Coronary artery (tissue), 2 donors: ENCODE measurements at places on chromosomes 7 and 10.

DNA sequence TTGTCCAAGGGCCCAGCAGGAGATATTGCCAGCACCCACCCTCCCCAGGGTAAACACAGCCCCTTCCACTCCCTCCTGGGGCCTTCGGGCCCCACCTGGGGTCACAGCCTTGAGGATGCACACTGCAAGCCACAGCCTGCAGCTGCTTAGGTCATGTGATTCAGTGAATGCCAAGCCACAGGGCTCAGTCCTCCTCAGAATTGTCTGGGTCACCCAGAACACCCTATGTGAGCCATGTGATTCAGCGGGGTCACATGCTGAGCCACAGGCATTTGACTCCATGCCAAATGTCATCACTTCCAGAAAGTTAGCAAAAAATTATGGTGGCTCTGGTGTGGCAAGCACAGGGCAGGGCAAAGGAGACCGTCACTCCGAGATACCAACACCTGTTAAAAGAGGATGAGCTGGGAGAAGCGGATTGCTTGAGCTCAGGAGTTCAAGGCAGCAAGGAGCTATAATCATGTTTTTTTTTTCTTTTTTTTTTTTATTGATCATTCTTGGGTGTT is 17.2 kb upstream of the PSAP start:
- no peak for DNase-seq

DNA sequence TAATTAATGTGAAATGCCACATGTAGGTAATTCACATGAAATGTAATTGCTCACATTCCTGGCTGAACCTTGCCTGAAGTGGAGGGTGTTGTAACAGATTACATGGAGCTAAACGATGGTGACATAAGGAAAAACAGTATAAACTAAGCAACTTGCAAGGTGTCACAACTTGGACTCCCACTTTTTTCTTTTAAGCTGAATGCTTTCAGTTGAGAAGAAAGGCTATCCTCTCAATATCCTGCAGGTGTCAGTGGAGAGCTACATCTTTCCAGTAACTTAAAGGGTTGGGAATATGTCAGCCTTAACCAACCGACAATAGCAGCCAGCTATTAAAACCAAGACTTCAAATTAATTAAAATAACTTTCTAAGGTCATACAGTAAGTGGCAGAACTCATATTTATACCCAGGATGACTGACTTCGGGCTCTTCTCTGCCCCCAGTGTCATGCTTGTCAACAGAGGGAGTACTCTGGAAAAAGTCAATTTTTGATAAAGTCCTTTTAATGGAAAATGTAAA is 33.7 kb downstream of the NRBF2 start:
- DNase-seq: no peak

GRCh38 chr10:127715249-127715648 is 21.7 kb upstream of the FOXI2 start:
- DNase-seq: no peak

DNA sequence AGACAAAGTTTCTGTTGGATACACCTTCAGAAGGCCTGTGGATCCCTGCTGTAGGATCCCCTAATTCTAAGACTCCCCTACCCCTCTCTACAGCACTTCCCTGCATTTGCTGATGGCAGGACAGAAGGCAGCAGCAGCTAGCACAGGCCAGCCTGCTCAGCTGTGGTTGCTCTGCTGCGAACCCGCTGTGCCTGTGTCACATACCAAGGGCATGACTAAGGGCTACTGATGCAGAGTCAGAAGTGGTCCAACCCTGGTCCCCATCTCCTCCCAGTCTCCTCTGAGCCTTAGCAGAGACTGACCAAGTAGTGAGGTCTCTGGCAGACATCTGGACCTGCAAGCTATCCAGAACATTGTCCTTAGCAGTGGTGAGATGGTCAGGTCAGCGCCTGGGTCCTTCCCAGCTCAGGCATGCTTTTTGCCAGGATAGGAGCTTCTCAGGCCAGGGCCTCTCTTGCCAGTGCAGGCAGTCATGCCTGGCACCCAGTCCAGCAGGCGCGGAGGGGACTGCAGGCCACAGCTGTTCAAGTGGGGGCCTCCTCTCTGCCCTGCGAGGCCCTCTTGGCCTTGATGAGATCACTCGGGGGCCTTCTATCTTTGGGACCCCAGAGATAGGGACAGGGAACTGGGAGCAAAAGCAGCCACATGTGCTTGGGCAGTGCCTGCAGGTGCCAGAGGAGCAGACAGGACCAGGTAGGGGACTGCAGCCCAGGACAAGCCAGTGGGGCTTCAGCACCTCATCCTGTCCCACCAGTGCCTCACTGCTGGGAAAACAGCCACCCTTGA is 146.4 kb downstream of the ZNF248 start:
- no peak for DNase-seq

- DNase-seq: no peak
These were observed 75.6 kb downstream of the CCDC6 start for GRCh38 chr10:59830601-59831259.

- DNase-seq: no peak
These were observed 33.6 kb downstream of the AOAH start for GRCh38 chr7:36690514-36691187.

- no peak for DNase-seq
These were observed 47.0 kb downstream of the SPAM1 start for GRCh38 chr7:123972045-123972444.

DNA sequence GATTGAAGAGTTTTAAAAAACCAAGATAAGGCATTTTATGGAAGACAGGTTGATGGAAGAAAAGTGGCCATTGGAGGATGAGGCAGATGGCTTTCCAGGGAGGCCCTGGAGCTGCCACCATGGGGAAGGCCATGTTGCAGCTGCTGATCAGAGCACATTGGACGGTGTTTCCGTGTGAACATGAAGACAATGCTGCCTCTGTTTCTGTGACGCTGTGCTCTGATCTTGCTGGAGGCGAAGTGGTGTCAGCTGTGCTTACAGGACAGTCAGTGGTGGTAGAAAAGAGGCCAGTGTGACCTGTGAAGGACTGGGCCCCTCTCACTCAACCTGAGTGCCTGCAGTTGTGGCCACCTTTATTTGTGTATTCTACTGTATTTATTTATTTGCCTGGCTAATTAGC is 132.9 kb downstream of the FAM204A start:
- DNase-seq: no peak

GRCh38 chr7:131574741-131575140 is 18.3 kb upstream of the PODXL start:
- no peak for DNase-seq

GRCh38 chr10:35459449-35459847 is 123.1 kb downstream of the CCNY start:
- no peak for DNase-seq

DNA sequence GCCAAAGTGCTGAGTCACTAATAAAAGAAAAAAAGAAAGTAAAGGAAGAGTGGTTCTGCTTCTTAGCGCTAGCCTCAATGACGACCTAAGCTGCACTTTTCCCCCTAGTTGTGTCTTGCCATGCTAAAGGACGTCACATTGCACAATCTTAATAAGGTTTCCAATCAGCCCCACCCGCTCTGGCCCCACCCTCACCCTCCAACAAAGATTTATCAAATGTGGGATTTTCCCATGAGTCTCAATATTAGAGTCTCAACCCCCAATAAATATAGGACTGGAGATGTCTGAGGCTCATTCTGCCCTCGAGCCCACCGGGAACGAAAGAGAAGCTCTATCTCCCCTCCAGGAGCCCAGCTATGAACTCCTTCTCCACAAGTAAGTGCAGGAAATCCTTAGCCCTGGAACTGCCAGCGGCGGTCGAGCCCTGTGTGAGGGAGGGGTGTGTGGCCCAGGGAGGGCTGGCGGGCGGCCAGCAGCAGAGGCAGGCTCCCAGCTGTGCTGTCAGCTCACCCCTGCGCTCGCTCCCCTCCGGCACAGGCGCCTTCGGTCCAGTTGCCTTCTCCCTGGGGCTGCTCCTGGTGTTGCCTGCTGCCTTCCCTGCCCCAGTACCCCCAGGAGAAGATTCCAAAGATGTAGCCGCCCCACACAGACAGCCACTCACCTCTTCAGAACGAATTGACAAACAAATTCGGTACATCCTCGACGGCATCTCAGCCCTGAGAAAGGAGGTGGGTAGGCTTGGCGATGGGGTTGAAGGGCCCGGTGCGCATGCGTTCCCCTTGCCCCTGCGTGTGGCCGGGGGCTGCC is at the start of gene IL6:
Gene IL6 (plus strand): TSS at position 294 of the 807 bp plus-strand sequence. CDS start 63 bp downstream, at position 357.
- peak; percentile 91 for DNase-seq

DNA sequence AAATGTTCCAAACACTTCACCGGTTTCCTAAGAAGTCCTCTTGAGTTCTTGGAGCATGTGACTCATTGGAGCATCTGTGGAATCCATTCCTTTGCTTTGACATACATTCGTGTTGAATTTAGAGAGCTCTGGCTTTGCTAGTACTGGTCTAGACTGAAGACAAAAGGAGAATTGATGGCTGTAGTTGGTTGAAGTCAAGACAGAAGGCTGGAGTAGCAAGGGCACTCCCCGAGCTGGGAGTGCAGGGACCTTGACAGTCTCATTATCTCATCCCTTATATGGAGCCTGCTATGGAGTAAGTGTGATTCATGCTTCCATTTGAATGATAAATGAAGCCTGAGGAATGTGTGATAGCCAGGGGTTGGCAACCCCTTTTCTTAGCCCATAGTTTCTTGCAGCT is 1249.1 kb downstream of the TYW1 start:
- DNase-seq: no peak

GRCh38 chr7:756928-757560 is 30.0 kb upstream of the PRKAR1B start:
- DNase-seq: no peak

DNA sequence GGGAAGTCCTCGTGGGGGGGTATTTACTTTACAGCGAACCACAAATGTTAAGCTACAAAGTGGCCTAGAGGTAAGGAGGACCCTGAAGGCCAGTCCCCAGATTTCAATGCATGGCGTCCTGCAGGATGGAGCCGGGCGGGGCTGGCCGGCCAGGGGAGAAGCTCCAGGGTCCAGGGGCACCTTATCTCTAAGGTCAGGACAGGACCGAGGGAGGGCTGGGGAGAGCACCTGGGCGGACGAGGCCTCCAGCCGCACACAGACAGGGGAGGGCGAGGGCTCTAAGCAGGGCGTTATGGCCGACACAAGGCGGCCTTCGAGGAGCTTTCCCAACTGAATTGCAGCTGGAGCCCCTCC is 96.4 kb upstream of the DIP2C start:
- DNase-seq: no peak

GRCh38 chr7:28623105-28623730 is 210.9 kb downstream of the CREB5 start:
- no peak for DNase-seq

GRCh38 chr10:14782691-14783363 is 8.1 kb upstream of the FAM107B start:
- DNase-seq: no peak

- DNase-seq: no peak
These were observed at the start of gene ABCB1 for GRCh38 chr7:87600130-87601124. Gene ABCB1 (minus strand): TSS chr7:87600884. CDS start chr7:87600184, 700 bp downstream.

DNA sequence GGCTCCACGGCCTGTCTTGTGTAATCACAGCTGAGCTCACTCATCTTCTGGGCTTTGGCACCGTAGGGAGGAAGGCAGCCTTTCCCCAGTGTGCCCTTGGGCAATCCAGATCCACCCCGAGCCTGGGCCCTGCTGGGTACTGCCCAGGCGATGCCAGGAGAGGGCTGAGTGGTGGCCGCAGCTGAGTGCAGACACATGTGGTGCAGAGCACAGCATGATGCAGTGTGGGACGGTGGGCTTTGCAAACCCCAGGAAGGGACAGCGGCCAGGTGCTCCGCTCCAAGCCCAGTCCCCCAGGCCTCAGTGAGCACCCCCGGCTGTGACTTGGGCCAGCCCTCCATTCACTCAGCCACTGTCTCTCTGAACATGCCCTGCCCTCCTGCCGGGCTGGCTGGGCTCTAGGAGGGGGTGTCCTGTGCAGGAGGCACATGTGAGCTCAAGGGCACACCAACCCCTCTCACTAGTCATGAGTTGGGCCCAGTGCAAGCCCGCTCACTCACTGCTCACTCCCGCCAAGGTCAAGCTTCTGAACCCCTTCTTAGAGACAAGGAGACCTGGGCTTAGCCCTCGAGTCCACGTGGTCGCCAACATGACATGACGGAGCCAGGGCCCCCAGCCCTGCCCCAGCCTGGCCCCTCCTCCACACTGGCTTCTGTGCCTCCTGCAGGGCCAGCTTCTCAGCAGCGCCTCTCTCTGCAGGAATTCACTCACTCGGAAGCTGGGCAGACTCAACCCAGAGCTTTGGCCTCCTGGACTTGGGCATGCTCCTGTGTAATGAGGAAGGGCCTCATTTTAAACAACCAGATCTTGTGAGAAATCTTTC is 77.5 kb upstream of the INSIG1 start:
- no peak for DNase-seq

DNA sequence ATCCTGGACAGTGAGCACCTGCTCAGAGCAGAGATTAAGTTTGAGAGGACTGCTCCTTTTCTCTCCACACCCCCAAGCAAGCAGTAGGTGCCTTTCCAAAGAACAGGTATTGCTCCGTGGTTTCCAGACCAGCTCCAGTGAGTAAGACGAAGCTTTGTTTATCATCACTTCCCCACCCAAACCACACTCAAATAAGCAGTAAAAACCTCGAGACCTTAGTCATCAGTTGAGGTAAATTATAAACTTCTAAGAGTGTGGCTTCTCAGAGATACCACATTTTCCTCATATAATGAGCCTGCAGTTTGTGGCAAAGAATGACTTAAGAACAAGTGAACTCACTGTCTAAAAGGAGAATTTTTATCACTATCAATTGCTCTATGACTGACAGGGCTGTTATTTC is 50.0 kb upstream of the GRB10 start:
- DNase-seq: no peak

DNA sequence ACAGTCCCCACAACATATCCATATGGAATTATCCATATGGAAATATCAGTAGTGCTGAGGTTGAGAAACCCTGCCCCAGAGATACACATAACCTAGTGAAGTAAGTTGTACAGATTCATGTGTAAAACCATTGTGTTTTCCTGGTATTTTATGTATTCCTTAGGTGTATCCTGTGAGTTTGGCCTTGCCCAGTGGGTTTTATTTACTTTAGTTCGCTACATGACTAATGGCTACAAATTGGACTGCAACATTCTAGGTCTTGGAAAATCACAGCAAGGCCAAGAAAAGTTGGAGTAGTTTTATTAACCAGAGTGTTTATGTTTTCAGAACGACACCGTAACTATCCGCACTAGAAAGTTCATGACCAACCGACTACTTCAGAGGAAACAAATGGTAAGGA is 1.4 kb downstream of the RPS24 start:
- DNase-seq: no peak

DNA sequence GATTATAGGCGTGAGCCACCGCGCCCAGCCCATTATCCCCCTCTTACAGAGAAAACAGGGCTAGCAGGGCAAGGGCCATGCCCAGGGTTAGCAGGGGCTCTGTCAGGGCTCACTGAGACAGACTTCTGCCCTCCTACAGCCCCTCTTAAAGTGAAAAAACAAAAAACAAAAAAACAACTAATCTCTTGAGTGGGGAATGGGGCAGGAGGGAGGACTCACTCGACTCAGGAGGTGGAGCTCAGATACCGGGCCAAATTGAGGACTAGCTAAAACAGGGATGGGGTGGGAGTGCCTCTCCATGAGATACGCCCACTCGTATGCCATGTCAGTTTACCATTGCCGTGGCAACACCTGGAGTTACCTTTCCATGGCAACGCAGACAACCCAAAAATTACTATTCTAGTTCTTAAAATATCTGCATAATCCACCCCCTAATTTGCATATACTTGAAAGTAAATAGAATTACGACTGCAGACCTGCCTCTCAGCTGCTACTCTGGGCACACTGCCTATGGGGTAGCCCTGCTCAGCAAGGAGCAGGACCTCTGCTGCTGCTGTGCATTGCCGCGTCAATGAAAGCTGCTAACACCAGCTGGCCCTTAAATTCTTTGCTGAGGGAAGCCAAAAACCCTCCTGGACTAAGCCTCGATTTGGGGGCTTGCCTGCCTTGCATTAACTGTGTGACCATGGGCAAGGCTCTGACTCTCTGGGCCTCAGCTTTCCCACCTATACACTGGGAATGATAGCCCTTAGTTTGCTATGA is 13.4 kb downstream of the SSC4D start:
- no peak for DNase-seq

GRCh38 chr10:102394801-102395399 is 605 bp upstream of the NFKB2 start:
- DNase-seq: no peak
